Type B pancreatic cell (in vitro differentiated cells): ENCODE measurements at places on chromosomes 16 and 17.

DNA sequence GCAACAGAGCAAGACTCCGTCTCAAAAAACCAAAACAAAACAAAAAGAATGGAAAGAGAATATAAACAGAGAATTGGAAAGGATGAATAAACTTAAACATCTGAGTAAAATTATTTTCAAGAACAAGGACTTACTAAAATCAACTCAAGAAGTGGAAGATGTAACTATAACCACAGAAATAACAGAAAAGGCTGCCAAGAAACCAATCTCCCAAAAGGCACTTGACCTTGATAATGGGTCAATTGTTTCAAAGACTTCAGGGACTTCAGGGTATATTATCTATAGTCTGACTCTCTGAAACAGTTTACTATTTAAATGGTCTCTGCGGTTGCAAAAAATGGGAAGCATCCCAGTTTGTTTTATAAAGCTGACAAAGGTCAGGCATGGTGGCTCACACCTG is 35.1 kb downstream of the VPS53 start:
- H3K36me3 ChIP-seq = peaks cover 18% of the 10 kb centered on the region
- H3K27ac ChIP-seq = no peak overlapping the region
- no peaks in the 10 kb centered on the region for H3K27me3 ChIP-seq
- DNase-seq = no peak

DNA sequence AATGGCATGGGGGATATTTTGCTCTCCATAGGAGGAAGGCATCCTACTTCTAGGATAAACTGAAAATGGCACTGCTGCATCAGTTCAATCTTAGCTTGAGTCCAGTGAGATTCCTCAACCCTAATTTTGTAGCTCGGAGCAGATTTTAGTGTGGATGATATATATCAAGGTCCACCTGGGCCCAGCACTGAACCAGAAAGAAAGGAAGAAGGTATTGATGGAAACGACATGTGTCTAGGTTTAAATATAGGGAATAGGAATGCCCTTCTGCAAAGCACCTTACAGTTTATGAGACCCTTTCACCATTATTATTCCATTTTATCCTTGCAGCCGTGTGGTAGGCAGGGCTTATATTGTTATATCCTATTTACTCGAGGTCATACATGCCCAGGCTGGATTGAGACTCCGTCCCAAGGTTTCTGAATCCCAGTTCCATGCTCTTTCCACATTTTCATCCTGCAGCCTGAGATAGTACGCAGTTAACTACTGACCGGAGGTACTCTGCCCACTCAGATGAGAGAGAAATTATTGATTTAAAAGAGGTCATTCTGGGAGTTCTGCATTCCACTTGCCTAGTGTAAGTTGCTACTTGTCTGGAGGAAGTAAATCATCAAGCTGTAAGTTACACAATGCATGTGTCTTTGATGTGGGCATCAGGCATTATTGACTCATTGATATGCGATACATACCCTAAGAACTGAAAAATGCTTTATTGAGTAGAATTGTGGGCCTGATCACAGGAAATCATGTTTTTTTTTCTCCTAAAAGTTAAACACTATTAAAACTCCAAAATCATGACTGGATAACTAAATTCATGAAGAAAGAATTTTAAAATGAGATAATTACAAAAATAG is 10.1 kb downstream of the KRT39 start:
- peak overlapping the region; percentile 94 for H3K27ac ChIP-seq
- H3K4me1 ChIP-seq = peaks cover 51% of the 10 kb centered on the region
- H3K27me3 ChIP-seq = no peaks in the 10 kb centered on the region
- no peak for DNase-seq
- H3K4me3 ChIP-seq = peak overlapping the region; percentile 70

DNA sequence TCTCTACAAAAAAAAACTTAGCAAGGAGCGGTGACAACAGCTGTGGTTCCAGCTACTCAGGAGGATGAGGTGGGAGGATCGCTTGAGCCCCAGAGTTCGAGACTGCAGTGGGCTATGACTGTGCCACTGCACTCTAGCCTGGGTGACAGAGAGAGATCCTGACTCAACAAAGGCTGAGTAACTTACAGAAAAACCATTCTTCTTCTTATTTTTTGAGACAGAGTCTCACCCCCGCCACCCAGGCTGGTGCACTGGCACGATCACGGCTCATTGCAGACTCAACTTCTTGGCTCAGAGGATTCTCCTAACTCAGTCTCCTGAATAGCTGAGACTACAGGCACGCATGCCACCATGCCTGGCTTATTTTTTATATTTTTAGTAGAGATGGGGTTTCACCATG is 56.0 kb downstream of the CYB5D2 start:
- no peak for DNase-seq
- no peak overlapping the region for H3K27ac ChIP-seq
- H3K27me3 ChIP-seq = no peaks in the 10 kb centered on the region

- H3K36me3 ChIP-seq = no peaks in the 10 kb centered on the region
- H3K27me3 ChIP-seq = no peaks in the 10 kb centered on the region
Observed at GRCh38 chr16:78523212-78523985, 423.9 kb downstream of the WWOX start.
